ENCODE measurements at places on chromosomes 13 and 19.

- no peak for DNase-seq
Measured at GRCh38 chr13:92575777-92576176, 650.8 kb upstream of the GPC6 start.

DNA sequence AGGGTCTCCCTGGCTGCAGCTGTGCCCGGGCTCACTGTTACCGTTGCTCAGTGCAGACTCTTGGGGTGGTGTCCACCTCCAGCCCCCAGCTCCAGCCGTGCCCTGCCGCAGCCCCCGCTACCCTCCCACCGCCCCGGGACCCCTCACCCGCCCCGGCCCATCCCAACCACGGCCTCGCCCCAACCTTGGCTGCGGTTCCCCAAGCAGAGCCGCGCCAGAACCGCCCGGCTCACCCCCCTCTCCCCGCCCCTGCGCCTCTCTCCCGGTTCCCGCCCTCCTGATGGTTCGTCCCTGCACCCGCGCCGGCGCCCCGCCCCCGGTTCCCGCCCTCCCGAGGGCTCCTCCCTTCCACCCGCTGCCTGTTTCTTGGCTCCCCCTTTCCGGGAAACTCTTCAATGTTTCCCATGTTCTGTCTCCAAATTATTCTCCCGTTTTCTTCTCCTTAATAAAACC is 40.3 kb downstream of the ANKRD10 start:
- peak; percentile 85 for DNase-seq

DNA sequence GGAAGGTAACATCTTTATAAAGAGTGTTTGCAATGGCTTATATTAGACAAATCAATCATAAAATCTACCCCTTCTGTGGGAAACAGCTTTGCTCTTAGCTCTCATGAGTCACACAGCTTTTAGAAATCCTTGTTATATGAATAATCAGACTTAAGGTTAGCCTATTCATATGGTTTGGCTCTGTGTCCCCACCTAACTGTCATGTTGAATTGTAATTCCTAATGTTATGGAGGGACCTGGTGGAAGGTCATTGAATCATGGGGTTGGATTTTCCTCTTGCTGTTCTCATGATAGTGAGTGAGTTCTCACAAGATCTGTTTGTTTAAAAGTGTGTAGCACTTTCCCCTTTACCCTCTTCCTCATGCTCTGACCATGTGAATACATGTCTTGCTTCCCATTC is 704.2 kb upstream of the KLHL1 start:
- DNase-seq = no peak

DNA sequence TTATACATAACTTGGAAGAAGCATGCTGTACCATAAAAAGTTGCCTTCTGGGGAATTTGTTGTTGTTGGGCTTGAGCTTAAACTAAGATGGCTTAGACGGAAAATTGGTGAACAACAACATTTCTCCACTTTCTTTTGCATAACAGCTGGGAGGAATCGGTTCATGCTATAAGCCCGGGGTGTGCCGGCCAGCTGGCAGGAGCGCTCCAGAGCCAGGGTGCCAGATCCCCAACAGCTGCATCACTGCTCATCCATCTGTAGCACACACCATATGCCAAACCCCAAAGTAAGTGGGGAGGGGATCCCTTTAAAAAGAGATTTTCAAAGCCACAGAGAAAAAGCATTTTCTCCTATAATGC is 419.5 kb upstream of the ARGLU1 start:
- DNase-seq = no peak

GRCh38 chr19:17259934-17260333 is 4.6 kb downstream of the USHBP1 start:
- DNase-seq = no peak

DNA sequence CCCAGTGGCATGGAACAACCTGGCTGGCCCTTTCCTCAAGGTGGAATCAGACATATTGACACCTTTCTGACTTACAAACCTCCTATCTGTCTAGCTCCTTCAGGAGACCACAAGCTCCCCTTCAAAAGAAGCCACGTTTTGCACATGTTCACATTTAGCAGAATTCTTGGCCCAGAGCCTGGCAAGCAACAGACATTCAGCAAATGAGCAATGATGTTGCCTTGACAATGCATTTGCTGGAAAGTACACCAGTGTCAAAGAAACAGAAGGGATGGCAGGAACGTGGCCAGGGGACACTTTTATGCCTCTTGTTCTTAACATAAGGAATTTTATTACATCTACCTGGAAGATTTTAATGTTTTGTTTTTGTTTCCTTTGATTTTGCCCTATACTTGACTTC is 85.5 kb upstream of the FGF14 start:
- DNase-seq = no peak

DNA sequence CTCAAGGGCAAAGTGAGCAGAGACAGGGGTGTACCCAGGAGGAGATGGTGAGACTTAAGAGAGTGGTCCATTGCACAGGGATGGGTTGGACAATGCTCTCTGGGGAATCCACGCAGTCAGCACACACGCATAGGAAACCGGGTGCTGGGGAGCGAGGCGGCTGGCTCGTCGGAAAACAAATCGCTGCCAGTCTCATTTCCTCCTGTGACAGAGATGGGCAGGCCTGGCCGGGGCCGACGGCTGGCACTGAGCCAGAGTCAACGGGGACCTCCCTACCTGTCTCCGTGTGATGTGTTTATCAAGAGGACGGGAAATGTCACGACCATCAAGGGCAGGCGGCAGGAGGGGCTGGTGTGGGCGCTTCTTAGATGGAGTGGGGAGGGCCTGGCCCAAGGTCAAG is 27.3 kb downstream of the PTPRS start:
- no peak for DNase-seq

DNA sequence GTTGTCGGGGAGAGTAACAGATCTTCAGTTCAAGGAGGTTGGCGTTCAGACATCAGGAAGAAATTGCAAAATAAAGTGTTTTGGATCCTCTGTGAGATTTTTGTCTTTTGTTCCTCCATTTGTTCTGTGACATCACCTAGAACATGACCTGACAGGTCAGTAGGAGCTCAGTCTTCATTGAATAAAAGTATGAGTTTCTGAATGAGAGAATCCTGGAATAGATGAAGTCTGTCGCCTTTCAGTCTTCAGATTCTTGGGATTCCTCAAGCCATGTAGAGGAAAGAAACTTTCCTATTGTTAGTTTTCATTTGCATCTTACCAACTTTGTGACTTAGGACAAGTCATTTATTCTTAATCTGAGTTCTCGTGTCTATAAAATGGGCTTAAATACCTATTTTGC is 14.4 kb downstream of the ARHGAP35 start:
- no peak for DNase-seq

- DNase-seq = no peak
Measured at GRCh38 chr13:48266701-48267639, 34.0 kb downstream of the ITM2B start.

Measured in NCI-H1417 (cell line).